ENCODE measurements at places on chromosomes 6 and 20.

GRCh38 chr20:37935435-37935834 lies 32.5 kb downstream of the VSTM2L start:
- no peak for DNase-seq

GRCh38 chr20:15494851-15495250 lies 1078.4 kb downstream of the KIF16B start:
- DNase-seq = no peak

GRCh38 chr20:346640-347316 lies at the start of gene NRSN2:
Gene NRSN2 (plus strand): TSS chr20:347111. CDS start chr20:349644, 2,533 bp downstream.
- peak; percentile 86 for DNase-seq

GRCh38 chr6:35948725-35949124 lies 27.8 kb upstream of the SRPK1 start:
- DNase-seq = peak; percentile 34

- DNase-seq = no peak
These were observed 23.4 kb downstream of the FAM184A start for GRCh38 chr6:119055069-119055468.

DNA sequence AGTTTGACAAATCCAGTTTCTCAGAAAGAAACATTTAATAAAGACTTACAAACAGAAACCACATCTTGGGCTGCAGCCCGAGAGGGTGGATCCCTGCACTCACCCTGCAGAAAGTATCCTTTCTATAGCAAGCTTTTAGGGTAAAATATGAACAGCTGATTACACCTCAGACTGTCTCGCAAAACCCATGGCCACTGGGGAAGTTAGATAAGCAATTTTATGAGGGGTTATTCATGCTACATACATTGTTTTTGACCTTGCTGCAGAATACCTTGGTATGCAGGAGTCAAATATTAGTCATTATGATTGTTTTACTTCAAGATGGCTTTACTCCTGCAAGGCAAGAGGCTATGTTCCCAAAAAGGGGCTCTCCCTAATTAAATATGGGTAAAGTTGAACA lies 126.9 kb downstream of the OR2B2 start:
- no peak for DNase-seq

- DNase-seq = no peak
These were observed 219.8 kb upstream of the AGPAT4 start for GRCh38 chr6:161493576-161494118.

GRCh38 chr6:49097116-49097515 lies 365.9 kb downstream of the MMUT start:
- no peak for DNase-seq

GRCh38 chr6:109445382-109445781 lies 4.9 kb downstream of the SMPD2 start:
- DNase-seq = no peak

DNA sequence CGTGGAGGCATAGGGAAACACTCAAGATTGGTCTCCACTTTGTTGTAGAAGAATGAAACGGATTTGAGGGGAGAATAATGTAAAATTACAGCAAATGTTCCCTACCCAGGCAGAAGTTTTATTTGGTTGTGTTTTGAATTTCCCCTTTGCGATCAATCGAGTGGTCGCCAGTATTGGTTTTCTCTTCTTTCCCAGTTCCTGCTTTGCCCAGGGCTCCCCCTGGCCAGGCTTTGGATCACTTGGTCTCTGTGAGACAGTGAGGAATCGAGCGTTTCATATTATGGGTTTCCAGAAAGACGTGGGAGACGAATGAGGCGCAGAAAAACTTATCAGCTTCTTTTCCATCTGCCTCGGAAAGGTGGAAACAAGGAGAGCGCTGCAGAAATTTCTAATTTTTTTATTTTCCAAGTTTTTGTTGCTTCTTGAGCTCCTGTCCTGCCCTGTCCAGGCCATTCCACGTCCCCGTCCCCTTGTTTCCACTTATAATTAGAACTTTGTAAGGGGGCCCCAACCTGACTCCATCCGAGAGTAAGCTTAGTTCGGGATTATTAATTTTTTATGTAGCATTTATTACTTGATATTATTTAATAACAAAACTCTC lies 7.5 kb upstream of the TBX18 start:
- DNase-seq = no peak

GRCh38 chr6:122202576-122203137 lies 196.8 kb upstream of the HSF2 start:
- DNase-seq = no peak

DNA sequence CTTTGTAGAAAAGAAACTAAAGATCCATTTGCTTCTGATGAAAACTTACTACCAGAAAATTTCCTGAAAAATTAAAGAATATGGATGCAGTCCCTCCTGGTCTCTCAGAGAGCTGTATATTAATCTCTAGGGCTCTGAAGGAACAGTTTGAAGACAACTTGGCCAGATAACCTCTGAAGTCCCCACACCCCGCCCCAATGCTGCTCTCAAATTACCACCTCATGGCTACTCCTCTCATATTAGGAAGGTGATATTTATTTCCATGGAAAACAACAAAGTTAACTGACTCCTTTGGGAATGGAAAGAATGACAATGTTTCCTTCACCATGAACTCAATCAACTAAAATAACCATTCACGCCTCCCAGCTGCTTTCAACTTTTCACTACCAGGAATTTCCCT lies 408.4 kb upstream of the FLRT3 start:
- DNase-seq = no peak

- no peak for DNase-seq
These were observed 11.6 kb downstream of the CST3 start for GRCh38 chr20:23626040-23626620.

DNA sequence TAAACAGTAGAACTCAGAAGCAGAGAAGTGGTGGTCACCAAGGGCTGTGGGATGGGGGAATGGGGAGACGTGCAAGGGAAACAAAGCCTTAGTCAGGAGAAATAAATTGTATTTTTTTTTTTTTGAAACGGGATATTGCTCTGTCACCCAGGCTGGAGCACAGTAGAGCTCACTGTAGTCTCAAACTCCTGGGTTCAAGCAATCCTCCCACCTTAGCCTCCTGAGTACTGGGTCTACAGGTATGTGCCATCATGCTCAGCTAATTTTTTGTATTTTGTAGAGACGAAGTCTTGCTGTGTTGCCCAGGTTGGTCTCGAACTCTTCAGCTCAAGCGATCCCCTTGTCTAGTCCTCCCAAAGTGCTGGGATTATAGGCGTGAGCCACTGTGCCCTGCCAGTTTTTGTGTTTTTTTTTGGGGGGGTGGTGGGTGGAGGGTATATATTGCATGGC lies 3.4 kb downstream of the HSPA1B start:
- no peak for DNase-seq

- no peak for DNase-seq
These were observed 283.8 kb downstream of the ALDH8A1 start for GRCh38 chr6:134666125-134666524.

DNA sequence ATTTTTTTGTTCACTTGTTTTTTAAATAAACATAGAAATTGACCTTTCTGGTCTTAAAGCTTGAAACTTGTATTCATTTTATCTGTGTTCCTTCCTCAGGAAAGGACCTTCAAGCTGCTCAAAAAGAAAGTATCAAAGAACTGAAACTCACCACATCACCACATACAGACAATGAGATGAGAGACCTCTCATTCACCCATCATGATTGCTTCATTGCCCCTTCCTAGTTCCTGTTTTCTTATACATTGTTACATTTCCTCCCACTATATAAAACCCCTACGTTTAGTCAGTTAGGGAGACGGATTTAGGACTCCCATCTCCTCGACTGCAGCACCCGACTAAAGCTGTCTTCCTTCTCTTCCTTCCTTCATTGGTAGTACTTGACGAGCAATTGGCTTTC lies 180.5 kb upstream of the OPRM1 start:
- DNase-seq = no peak

DNA sequence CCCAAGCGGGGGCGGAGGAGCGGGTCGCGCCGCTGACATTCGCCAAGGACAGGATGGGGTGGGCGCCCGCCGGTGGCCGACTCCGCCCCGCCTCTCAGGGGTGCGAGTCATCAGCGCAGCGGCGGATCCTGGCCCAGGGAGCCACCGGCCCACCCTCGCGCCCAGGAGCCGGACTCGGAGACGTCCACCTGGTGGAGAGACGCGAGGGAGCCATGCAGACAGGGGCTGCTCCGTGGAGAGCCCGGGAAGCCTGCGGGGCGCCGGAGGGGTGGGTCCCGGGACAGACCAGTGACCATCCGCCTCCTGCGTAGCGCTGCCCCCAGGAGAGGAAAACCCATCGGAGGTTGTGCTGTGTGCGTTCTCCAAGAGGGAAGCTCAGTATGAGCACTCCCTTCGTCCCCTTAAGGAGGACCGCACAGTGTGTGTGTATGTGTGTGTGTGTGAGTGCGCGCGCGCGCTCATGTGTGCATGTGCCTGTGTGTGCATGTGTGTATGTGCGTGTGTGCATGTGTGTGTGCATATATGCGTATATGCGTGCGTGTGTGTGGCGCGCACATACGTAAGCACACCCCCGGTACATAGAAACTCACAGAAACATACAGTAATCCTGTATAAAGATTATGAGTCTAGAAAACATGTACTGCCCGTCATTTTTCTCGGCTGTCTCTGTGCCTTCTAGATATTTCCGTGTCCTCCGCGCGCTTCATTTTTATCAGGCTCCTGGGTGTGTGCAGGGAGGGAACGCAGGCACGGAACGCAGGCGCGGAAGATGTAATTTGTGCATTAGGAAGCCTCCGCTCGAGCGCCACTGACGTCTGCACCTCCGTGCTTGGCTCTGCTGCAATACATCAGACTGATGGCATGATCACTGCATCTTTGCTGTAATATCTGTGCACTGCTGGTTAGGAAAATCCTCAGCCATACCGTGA lies 158.9 kb downstream of the TBXT start:
- DNase-seq = peak; percentile 54

DNA sequence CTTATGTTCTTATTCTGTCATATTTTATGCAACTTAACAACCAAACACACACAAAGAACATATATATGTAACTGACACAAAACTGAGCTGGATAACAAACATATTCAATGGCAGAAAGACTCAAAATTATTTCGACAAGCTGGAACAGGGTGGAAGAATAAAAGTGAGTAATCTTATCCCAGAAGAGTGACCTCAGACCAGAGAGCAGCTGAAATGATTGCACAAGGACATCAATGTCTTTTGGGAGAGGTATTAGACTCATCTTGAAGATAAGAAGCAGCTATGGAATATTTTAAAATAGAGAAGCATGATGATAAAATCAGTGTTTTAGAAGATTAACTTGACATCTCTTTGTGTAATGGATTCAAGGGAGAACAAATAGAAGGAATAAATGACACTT lies 191.6 kb upstream of the PRDM1 start:
- no peak for DNase-seq

GRCh38 chr6:6858533-6858982 lies 249.2 kb upstream of the RREB1 start:
- no peak for DNase-seq

- peak; percentile 61 for DNase-seq
These were observed 25.3 kb downstream of the ACSS1 start for GRCh38 chr20:25032478-25033264.

- no peak for DNase-seq
These were observed 7.7 kb downstream of the STX16 start for GRCh38 chr20:58658760-58659159.

DNA sequence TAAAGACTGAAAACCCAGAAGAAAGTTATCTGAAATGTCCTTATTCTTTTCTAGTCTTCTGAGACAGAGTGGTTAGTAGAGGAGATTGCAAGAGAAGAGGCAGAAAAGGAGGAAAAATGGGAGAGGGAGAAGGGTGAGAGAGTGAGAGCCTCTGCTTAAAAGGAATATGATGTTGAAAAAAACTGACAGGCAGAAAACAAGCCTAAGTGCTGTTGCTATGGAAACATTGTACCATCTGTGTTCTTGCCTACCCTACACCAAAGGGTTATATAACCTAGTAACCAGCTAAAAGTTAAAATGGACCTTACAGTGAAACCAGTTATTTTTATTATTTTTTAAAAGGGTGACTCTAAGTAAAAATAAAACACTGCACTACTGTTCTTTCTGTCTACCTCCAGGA lies 28.3 kb upstream of the SH3BGRL2 start:
- DNase-seq = no peak

DNA sequence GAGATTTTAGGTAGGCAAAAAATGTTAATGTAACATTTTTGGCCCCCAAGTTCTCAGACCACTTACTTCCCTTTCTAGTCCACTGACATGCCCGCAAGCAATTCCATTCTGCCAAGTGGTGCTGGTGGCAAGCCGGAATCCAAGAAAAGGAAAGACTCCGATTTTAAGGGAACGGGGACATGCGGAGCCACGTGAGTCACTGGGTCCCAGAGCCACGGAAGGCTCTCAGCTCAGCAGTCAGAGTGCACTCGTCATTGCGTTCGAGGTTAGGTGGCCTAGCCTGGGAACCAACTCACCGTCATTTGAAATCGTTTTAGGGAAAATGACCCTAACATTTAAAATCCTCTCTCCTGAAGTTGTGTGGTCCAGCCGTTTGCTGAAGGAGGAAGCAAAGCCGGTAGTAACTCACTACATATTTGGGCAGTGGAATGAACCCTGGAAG lies 711 bp upstream of the SIRT5 start:
- DNase-seq = peak; percentile 39

- DNase-seq = no peak
These were observed 122.7 kb downstream of the TIAM2 start for GRCh38 chr6:155117785-155118184.

DNA sequence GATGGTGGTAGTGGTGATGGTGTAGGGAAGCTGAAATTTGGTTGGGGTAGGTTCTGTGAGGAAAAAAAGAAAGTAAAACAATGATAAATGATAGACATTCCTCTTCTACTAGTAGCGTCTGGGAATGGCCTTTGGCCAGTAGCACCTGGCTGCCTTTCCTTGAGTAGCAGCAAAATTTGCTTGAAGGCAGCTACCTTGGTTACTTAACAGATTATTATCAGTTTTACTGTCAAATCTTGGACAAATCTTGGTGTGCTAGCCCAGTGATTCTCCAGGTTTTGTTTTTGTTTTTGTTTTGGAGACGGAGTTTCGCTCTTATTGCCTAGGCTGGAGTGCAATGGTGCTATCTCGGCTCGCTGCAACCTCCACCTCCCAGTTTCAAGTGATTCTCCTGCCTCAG lies 26.4 kb downstream of the LIN28B start:
- no peak for DNase-seq

Data from A673 (cell line).